ENCODE measurements at places on chromosomes 12 and 14. TPM values are rescaled to one million over a fixed set of nuclear protein-coding genes. Genes with fewer than 3 reads are reported as not detected.

- peaks cover 3% of the 10 kb centered on the region for H3K4me1 ChIP-seq
- no peak overlapping the region for H3K4me3 ChIP-seq
- no peaks in the 10 kb centered on the region for H3K36me3 ChIP-seq
- H3K27me3 ChIP-seq = peaks cover 25% of the 10 kb centered on the region
- DNase-seq = no peak
- no peak overlapping the region for H3K27ac ChIP-seq
These were observed 233.1 kb downstream of the SLC25A21 start for GRCh38 chr14:36939265-36939664.

LMO3 gene
- not detected for total RNA-seq

GRCh38 chr14:26765301-26765700 is 167.5 kb upstream of the NOVA1 start:
- H3K4me3 ChIP-seq = no peak overlapping the region
- no peaks in the 10 kb centered on the region for H3K27me3 ChIP-seq
- H3K36me3 ChIP-seq = no peaks in the 10 kb centered on the region

- H3K4me1 ChIP-seq = peaks cover 4% of the 10 kb centered on the region
- no peak overlapping the region for H3K27ac ChIP-seq
- peaks cover 1% of the 10 kb centered on the region for H3K27me3 ChIP-seq
- H3K4me3 ChIP-seq = no peak overlapping the region
These were observed 84.6 kb upstream of the PTPRB start for GRCh38 chr12:70721656-70722357.

PRR13 gene
- total RNA-seq = 96.2 TPM

DNA sequence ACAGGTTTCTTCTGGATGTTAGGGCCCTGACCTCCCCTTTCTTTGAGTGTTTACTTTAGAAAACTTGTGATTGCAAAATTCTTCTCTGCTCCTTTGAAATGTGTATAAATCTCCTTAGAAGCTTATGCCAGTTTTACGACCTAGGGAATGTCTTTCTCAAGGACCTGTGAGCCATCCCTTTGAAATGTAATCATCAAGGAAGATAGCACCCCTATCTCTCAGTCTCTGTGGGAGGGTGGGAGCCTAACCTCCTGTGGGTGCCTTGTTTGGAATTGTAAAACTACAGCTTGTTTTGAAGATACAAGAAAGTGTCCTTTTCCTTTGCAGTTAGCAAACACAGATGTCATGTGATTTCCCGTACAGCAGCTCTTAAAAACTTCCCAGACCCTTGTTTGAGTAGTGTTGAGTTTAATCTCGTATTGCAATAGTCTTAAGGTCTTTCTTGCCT is 3.3 kb downstream of the OR10AD1 start:
- H3K27me3 ChIP-seq = peaks cover 18% of the 10 kb centered on the region
- H3K4me1 ChIP-seq = peaks cover 22% of the 10 kb centered on the region
- H3K27ac ChIP-seq = no peak overlapping the region
- H3K4me3 ChIP-seq = no peak overlapping the region
- DNase-seq = no peak

DACT1 gene
- total RNA-seq = 120 TPM

GRCh38 chr12:120800665-120801064 is 75.0 kb downstream of the ACADS start:
- peak overlapping the region; percentile 70 for H3K27ac ChIP-seq
- no peak for DNase-seq
- no peaks in the 10 kb centered on the region for H3K27me3 ChIP-seq
- H3K4me3 ChIP-seq = no peak overlapping the region
- peaks cover 9% of the 10 kb centered on the region for H3K36me3 ChIP-seq
- peaks cover 32% of the 10 kb centered on the region for H3K4me1 ChIP-seq

DNA sequence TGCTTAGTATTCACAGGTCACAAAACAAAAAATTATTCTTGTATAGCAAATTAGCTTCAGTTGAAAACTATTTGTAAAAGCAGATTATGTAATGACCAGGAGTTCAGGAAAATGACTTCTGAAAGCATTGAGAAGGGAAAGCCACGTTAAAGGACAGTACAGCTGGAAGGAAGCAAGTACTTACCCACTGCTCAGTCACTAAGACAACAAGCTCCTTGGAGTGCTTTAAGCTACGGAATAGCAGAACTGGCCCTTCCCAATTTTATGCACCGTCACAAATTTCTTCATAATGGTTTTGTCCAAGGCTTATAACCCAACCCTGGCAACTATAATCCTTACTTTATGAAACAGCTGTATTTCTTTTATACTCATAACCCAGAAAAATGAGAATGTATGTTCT is 13.0 kb upstream of the SNAPC1 start:
- H3K27me3 ChIP-seq = no peaks in the 10 kb centered on the region
- H3K27ac ChIP-seq = peak overlapping the region; percentile 68
- peaks cover 74% of the 10 kb centered on the region for H3K4me1 ChIP-seq
- H3K36me3 ChIP-seq = peaks cover 43% of the 10 kb centered on the region
- no peak for DNase-seq

DNA sequence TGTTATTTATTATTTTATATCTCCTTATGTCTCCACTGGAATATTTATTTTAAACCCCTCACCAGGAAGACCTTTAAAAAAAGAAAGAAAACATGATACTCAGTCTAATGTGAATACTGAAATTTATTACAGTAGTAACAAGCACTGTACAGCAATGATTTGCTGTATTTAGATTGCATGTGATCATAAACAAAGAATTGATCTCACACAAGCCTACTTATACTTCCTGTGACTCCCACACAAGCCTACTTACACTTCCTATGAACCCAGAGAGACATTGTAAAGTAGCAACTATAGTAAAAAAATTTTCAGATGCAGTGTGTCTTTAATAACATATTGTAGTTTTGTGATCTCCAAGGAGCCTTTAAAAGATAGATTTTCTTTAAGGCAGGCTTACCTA is 142.7 kb upstream of the SYT1 start:
- no peak overlapping the region for H3K27ac ChIP-seq
- no peak for DNase-seq
- no peak overlapping the region for H3K4me3 ChIP-seq
- H3K27me3 ChIP-seq = peaks cover 9% of the 10 kb centered on the region

GRCh38 chr12:132449565-132450417 is 40.2 kb upstream of the FBRSL1 start:
- H3K27ac ChIP-seq = no peak overlapping the region
- H3K36me3 ChIP-seq = no peaks in the 10 kb centered on the region
- H3K4me1 ChIP-seq = peaks cover 13% of the 10 kb centered on the region
- H3K27me3 ChIP-seq = peaks cover 11% of the 10 kb centered on the region
- H3K4me3 ChIP-seq = no peak overlapping the region

DNA sequence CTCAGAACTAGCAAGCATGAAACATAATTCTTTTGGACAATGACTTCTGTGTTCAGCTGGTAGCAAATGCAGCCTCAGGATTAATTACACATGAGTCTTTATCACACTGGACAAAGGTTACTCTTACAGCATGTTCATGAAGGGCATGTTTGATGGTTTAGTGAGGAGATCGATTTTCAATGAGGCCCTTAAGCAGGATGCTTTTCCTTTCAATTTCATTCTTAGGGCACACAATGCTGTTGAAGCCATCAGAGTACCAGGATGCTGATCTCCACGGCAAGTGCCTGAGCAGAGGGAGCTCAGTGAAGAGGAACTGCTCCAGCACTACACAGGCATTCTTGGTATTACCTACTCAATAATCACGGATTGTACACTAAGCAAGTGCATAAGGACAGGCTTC is 542.0 kb downstream of the SNAPC1 start:
- H3K4me1 ChIP-seq = no peaks in the 10 kb centered on the region
- peaks cover 3% of the 10 kb centered on the region for H3K27me3 ChIP-seq
- H3K36me3 ChIP-seq = no peaks in the 10 kb centered on the region
- no peak overlapping the region for H3K4me3 ChIP-seq

GRCh38 chr14:76259029-76259735 is 107.5 kb downstream of the GPATCH2L start:
- H3K36me3 ChIP-seq = no peaks in the 10 kb centered on the region
- H3K27me3 ChIP-seq = no peaks in the 10 kb centered on the region
- no peak overlapping the region for H3K4me3 ChIP-seq

- no peaks in the 10 kb centered on the region for H3K4me1 ChIP-seq
- H3K27me3 ChIP-seq = no peaks in the 10 kb centered on the region
- no peak overlapping the region for H3K4me3 ChIP-seq
- H3K36me3 ChIP-seq = no peaks in the 10 kb centered on the region
- no peak for DNase-seq
These were observed 125.7 kb upstream of the BTG1 start for GRCh38 chr12:92271341-92271740.
